T-cell (primary cell): ENCODE measurements at places on chromosomes 12 and 14.

GRCh38 chr12:107554941-107555340 is 130.7 kb upstream of the PWP1 start:
- no peaks in the 10 kb centered on the region for H3K4me1 ChIP-seq
- H3K27me3 ChIP-seq: no peaks in the 10 kb centered on the region
- H3K36me3 ChIP-seq: peaks cover 5% of the 10 kb centered on the region
- no peak overlapping the region for H3K4me3 ChIP-seq
- DNase-seq: no peak
- no peak overlapping the region for H3K27ac ChIP-seq

- DNase-seq: peak; percentile 43
- no peaks in the 10 kb centered on the region for H3K27me3 ChIP-seq
- peak overlapping the region; percentile 4 for H3K27ac ChIP-seq
- H3K36me3 ChIP-seq: peaks cover 5% of the 10 kb centered on the region
Measured at GRCh38 chr12:53381731-53382630, 2.0 kb downstream of the SP1 start.

DNA sequence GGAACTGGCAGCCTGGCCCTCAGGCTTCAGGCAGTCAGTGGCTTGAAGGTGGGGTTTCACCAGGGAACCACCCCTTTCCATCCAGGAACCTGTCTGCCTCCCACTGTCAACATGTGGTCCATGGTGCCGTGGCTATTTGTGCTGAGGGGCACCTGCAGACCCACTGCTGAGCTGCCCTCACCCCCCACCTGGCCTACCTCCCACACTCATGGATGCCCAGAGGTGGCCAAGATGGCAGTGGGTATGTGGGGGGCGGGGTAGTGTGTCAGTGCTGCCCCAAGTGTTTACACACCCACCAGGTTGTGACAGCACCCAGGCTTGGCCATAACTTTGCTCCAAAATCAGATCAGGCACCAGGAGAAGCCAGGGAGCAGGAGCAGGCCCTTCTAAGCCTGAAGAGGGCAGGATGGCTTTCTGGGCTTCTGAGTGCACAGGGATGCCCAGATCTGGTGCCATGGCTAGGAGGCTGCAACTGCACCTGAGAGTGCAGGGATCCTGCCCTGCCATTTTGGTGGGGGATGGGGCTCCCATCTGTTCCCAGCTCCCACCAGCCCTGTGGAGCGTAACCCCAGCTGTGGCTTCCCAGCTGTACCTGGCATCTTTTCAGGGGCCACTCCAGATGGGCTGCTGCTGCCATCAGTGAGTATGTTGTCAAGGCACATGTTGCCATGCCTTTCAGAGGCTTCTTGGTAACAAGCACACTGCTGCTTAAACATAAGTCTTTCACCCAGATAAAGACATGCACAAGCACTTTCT is 263.9 kb downstream of the LRIG3 start:
- no peak overlapping the region for H3K27ac ChIP-seq
- H3K4me3 ChIP-seq: no peak overlapping the region
- no peaks in the 10 kb centered on the region for H3K4me1 ChIP-seq
- DNase-seq: no peak
- no peaks in the 10 kb centered on the region for H3K36me3 ChIP-seq
- H3K27me3 ChIP-seq: no peaks in the 10 kb centered on the region

DNA sequence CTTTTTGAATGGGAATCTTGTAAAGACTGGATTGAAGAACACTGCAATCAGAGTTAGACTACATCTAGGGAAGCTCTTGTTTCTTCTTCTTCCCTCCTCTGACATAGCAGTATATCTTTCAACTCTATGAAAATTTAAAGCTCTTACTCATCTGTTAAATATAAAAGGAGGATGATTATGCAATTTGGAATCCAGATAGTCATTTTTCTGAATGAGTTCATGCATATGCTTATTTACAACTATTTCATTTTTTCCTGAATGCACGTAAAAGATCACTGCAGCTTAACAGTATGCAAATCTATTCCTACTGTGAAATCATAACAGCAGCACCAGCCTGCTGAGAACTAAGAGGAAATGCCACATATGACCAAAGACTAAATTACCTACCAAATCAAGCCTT is 133.5 kb upstream of the TMCC3 start:
- H3K27me3 ChIP-seq: no peaks in the 10 kb centered on the region
- DNase-seq: no peak
- no peaks in the 10 kb centered on the region for H3K36me3 ChIP-seq
- H3K4me1 ChIP-seq: no peaks in the 10 kb centered on the region
- H3K4me3 ChIP-seq: no peak overlapping the region
- no peak overlapping the region for H3K27ac ChIP-seq

- no peaks in the 10 kb centered on the region for H3K4me1 ChIP-seq
- no peak overlapping the region for H3K4me3 ChIP-seq
- no peak overlapping the region for H3K27ac ChIP-seq
- DNase-seq: no peak
- H3K36me3 ChIP-seq: no peaks in the 10 kb centered on the region
- H3K27me3 ChIP-seq: no peaks in the 10 kb centered on the region
Measured at GRCh38 chr12:63982604-63983295, 138.2 kb downstream of the SRGAP1 start.

GRCh38 chr12:94705676-94706075 is 55.3 kb upstream of the TMCC3 start:
- no peak overlapping the region for H3K4me3 ChIP-seq
- no peaks in the 10 kb centered on the region for H3K36me3 ChIP-seq
- no peak overlapping the region for H3K27ac ChIP-seq
- no peaks in the 10 kb centered on the region for H3K4me1 ChIP-seq
- H3K27me3 ChIP-seq: no peaks in the 10 kb centered on the region

DNA sequence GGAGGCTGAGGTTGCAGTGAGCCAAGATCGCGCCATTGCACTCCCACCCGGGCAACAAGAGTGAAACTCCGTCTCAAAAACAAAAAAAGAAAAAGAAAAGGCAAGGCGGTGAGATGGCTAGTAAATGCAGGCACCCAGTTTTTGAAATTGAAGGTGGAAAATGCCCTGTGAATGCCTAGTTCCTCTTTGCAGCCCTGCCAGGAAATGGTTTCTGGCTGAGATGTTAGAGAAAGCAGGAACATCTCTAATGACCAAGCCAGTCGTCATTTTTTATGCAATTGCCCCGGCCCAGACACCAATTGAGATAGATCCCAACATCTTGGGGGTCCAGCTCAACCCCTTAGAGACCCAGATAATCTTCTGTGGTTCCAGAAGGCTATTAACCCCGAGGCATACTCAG is 17.0 kb downstream of the SLC8A3 start:
- no peak overlapping the region for H3K4me3 ChIP-seq
- no peaks in the 10 kb centered on the region for H3K27me3 ChIP-seq
- H3K4me1 ChIP-seq: no peaks in the 10 kb centered on the region
- no peak overlapping the region for H3K27ac ChIP-seq
- no peaks in the 10 kb centered on the region for H3K36me3 ChIP-seq

DNA sequence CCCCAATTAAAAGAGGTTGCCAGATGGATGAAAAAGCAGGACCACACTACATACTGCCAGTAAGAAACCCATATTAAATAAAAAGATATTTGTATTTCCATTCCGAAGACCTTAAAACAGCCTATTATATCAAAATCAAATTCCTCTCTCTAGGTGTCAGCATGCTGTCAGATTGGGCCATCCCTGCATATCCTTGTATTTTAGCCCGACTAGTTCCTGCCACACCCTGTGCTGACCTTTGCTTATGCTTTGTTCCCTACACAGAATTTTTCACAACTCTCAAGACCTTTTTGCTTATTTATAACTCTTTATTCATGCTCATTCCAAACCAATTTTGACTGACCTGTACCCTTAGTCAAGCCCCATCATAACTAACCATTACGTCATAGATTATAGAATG is 12.8 kb downstream of the GSKIP start:
- H3K36me3 ChIP-seq: no peaks in the 10 kb centered on the region
- H3K27ac ChIP-seq: no peak overlapping the region
- no peaks in the 10 kb centered on the region for H3K4me1 ChIP-seq
- no peak for DNase-seq

DNA sequence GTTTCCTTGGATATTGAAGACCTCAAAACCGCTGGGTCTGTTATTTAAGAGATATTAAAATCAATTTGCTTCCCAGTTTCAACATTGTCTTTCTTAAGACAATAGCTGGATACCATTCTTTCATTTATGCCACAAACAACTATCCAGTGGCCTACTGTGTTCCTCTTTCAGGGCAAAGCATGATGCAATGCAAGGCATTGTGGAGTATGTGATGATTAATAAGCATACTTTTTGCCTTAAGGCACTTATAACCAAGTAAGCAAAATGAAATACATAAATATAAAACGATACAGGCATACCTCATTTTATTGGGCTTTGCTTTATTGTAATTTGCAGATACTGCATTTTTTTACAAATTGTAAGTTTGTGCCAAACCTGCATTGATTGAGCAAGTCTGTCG is 45.5 kb downstream of the SCN8A start:
- no peaks in the 10 kb centered on the region for H3K4me1 ChIP-seq
- peaks cover 3% of the 10 kb centered on the region for H3K27me3 ChIP-seq
- no peaks in the 10 kb centered on the region for H3K36me3 ChIP-seq
- DNase-seq: no peak
- no peak overlapping the region for H3K4me3 ChIP-seq

DNA sequence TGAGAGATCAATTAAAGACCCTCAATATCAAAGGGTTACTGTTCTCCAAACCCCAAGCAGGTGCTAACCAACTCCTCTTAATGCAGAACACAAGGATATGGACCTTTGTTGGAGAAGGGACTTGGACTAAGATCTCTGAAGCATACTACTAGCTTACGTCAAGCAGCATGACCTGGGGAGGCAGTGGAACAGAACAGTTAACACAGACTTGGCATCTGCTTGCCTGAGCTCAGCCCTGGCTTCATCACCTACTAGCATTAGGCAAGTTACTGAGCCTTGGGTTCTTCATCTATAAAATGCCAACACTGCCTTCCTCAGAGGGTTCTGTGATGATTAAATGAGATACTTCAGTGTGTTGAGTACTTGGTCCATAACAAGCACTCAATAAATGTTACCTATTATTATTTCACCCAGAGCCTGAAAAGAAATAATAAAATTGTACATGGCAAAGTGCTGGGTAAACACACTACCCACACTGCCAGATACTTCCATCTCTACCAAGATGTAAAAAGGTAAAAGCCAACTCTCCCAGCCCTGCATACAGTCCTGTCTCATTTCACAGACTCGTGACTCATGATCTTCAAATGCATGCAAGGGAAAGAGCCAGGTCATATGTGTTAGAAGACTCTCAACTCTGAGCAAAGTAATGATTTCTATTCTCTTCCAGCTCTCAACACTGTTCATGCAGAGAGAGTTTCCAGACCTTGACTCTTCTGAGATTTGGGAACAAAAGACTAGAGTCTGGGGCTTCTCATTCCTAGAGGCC is 39.7 kb downstream of the FMNL3 start:
- H3K4me3 ChIP-seq: no peak overlapping the region
- H3K4me1 ChIP-seq: peaks cover 76% of the 10 kb centered on the region
- H3K36me3 ChIP-seq: peaks cover 6% of the 10 kb centered on the region
- no peak overlapping the region for H3K27ac ChIP-seq

GRCh38 chr12:67327466-67327865 is 58.3 kb downstream of the CAND1 start:
- DNase-seq: no peak
- H3K36me3 ChIP-seq: no peaks in the 10 kb centered on the region
- no peak overlapping the region for H3K4me3 ChIP-seq
- H3K27me3 ChIP-seq: peaks cover 3% of the 10 kb centered on the region
- H3K27ac ChIP-seq: no peak overlapping the region

DNA sequence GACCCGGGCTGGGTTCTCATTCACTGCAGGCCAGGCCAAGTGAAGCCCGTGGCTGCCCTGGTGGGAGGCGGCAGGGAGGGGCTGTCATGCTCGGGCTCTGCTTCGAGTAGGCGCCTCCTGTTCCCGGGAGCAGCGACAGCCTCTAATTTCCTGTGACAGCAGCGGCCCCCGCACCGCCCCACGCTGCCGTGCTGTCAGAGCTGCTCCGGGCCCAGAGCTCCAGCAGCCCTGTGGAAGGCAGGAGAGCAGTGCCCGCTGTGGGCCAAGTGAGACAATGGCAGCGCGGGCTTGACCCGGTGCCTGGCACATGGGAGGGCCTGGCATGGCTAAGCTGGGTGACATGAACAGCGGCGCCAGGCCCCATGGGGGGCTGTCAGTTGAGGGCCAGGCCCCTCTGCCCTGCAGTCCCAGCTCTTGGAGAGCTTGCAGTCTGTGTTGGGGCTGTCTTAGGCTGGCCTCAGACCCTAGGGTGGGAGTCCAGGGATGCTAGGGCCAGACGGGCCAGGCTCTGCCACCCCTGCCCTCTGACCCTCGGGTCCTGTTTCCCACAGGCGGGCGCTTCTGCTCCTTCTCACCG is 5.1 kb downstream of the TRMT61A start:
- H3K4me1 ChIP-seq: peaks cover 13% of the 10 kb centered on the region
- H3K27me3 ChIP-seq: no peaks in the 10 kb centered on the region

- no peaks in the 10 kb centered on the region for H3K4me1 ChIP-seq
- H3K4me3 ChIP-seq: no peak overlapping the region
- no peak overlapping the region for H3K27ac ChIP-seq
- H3K36me3 ChIP-seq: no peaks in the 10 kb centered on the region
- no peaks in the 10 kb centered on the region for H3K27me3 ChIP-seq
Measured at GRCh38 chr14:31921721-31922120, 155.4 kb upstream of the ARHGAP5 start.

- peaks cover 3% of the 10 kb centered on the region for H3K27me3 ChIP-seq
- DNase-seq: no peak
- H3K36me3 ChIP-seq: no peaks in the 10 kb centered on the region
- H3K27ac ChIP-seq: no peak overlapping the region
- H3K4me1 ChIP-seq: peaks cover 3% of the 10 kb centered on the region
Measured at GRCh38 chr14:96461950-96462798, 40.0 kb upstream of the PAPOLA start.

DNA sequence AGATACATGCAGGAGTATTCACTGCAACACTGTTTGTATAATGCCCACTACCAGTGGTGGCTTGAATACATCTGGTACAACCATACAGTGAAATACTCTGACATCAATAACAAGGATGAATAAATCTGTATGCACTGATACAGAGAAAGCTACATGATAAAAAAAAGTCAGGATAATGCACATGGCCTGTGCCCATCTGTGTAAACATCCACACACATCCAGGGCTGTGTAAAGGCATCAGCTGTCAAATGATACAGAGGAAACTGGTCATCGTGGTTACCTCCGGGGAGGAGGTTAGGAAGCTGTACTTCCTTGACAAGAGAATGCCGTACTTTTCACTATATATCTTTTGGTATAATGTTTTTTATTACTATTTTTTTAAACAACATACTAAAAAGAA is 176.6 kb downstream of the FOXN3 start:
- H3K4me3 ChIP-seq: no peak overlapping the region
- H3K27ac ChIP-seq: no peak overlapping the region
- H3K27me3 ChIP-seq: no peaks in the 10 kb centered on the region
- no peaks in the 10 kb centered on the region for H3K36me3 ChIP-seq
- no peak for DNase-seq
- peaks cover 17% of the 10 kb centered on the region for H3K4me1 ChIP-seq

GRCh38 chr14:101559624-101560533 is 1.4 kb upstream of the DIO3 start:
- H3K27me3 ChIP-seq: peaks cover 9% of the 10 kb centered on the region
- peaks cover 2% of the 10 kb centered on the region for H3K4me1 ChIP-seq
- H3K27ac ChIP-seq: no peak overlapping the region
- H3K4me3 ChIP-seq: no peak overlapping the region
- DNase-seq: no peak

GRCh38 chr12:74747305-74747704 is 209.7 kb downstream of the ATXN7L3B start:
- no peak overlapping the region for H3K4me3 ChIP-seq
- no peaks in the 10 kb centered on the region for H3K36me3 ChIP-seq
- no peaks in the 10 kb centered on the region for H3K27me3 ChIP-seq
- no peak overlapping the region for H3K27ac ChIP-seq
- peak; percentile 4 for DNase-seq
- H3K4me1 ChIP-seq: no peaks in the 10 kb centered on the region

- no peak overlapping the region for H3K27ac ChIP-seq
- H3K27me3 ChIP-seq: no peaks in the 10 kb centered on the region
- H3K4me3 ChIP-seq: no peak overlapping the region
Measured at GRCh38 chr12:60872850-60873713, 1277.3 kb downstream of the SLC16A7 start.
